ENCODE measurements at places on chromosomes 4 and X. TPM values are rescaled to one million over a fixed set of nuclear protein-coding genes. Genes with fewer than 3 reads are reported as not detected.

FRMPD3 gene
- polyA plus RNA-seq = 0.30 TPM

FAM47E gene
- 11.9 TPM for polyA plus RNA-seq

HELT gene
- polyA plus RNA-seq = not detected

SPATA4 gene
- polyA plus RNA-seq = 0.09 TPM

KIAA1210 gene
- 0.03 TPM for polyA plus RNA-seq

PNPLA4 gene
- 16.1 TPM for polyA plus RNA-seq

SLC9B1 gene
- polyA plus RNA-seq = 1.0 TPM

SMIM10 gene
- polyA plus RNA-seq = 2.8 TPM

PWWP3B gene
- 18.1 TPM for polyA plus RNA-seq

ATXN3L gene
- not detected for polyA plus RNA-seq

GPR143 gene
- polyA plus RNA-seq = 5.2 TPM

CNGA1 gene
- 4.7 TPM for polyA plus RNA-seq

CLDN22 gene
- not detected for polyA plus RNA-seq

SHROOM2 gene
- 7.0 TPM for polyA plus RNA-seq

GRK4 gene
- polyA plus RNA-seq = 5.5 TPM

ATP1B4 gene
- 0.45 TPM for polyA plus RNA-seq

PPEF1 gene
- 1.7 TPM for polyA plus RNA-seq

NWD2 gene
- 0.64 TPM for polyA plus RNA-seq

LUZP4 gene
- not detected for polyA plus RNA-seq

GPR173 gene
- polyA plus RNA-seq = 7.8 TPM

MSX1 gene
- polyA plus RNA-seq = 2.8 TPM
